ENCODE measurements at places on chromosomes 2 and 18.

- no peak for DNase-seq
Measured at GRCh38 chr18:79556829-79557585, 122.6 kb upstream of the CTDP1 start.

DNA sequence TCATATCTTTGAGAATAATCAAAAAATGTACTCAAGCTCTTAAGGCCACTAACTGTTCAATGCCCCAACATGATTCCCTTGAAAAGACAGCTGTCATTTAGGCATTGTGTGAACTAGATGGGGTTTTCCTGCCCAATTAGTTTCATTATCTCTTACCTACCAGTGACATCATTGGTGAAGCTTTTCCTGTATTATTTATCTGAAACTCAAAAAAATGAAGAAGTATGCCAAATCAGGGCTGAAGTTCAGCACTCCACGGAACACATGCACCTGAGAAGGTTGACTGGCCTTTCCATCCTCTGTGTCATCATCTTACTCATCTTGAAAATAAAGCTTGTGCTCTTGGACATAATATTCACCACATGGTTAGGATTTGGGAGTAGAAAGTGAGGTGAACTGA is 126.4 kb downstream of the TXNL1 start:
- DNase-seq, result no peak

DNA sequence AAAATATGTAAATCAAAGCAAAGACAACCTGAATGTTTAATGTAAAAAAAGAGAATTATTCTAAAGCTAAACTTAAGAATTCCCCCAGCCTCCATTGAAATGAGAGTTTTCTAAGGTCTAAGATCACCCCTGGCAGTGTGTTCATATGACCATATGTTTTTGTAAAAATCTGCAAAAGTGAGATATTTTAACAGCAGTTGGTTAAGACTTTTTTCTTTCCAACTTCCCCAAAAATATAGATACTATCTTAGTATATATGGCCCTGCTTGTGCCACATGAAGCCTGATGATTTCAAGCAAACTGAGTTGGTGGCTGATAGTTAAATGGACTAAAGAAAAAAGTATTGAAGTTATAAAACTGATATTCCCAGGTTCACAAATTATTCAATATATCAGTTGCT is 35.4 kb downstream of the ZNF804A start:
- DNase-seq, result no peak

- DNase-seq, result no peak
Measured at GRCh38 chr2:26185954-26186770, 13.3 kb downstream of the GAREM2 start.

DNA sequence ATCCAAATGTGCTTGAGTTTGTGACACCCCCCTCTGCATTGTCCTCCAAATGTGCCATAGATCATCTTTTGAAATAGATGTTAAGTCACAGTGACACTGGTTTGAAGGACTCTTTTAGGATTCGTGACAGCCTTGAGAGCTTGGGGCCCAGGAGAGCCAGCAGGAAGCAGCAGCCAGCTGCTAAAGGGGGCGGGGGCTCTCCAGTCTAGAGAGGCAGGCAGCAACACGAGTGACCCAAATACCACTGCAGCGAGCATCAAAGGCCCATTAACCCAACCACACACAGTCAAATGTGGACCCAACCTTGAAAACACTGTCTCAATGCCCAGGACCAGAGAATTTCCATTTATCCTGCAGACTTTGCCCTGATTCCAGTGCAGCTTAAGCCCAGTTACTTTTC is 75.6 kb downstream of the ZBTB7C start:
- DNase-seq, result peak; percentile 50

DNA sequence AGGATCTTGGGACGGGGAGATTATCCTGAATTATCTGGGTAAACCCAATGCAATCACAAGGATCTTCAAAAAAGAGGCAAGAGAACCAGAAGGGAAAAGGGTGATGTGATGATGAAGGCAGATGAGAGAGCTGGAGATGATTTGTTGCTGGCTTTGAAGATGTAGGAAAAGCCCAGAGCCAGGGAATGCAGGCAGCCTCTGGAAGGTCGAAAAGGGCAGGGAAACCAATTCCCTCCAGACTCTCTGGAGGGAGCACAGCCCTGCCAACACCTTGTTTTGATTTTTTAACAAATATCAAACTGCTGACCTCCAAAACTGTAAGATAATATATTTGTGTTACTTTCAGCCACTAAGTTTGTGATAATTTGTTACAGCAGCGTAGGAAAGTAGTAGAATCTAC is 48.9 kb upstream of the IL1R2 start:
- DNase-seq, result no peak

- DNase-seq, result no peak
Measured at GRCh38 chr18:24805156-24805555, 344.7 kb downstream of the HRH4 start.

GRCh38 chr2:10216677-10217488 is 85.8 kb upstream of the HPCAL1 start:
- DNase-seq, result no peak

- no peak for DNase-seq
Measured at GRCh38 chr2:11955884-11956291, 209.5 kb downstream of the LPIN1 start.

DNA sequence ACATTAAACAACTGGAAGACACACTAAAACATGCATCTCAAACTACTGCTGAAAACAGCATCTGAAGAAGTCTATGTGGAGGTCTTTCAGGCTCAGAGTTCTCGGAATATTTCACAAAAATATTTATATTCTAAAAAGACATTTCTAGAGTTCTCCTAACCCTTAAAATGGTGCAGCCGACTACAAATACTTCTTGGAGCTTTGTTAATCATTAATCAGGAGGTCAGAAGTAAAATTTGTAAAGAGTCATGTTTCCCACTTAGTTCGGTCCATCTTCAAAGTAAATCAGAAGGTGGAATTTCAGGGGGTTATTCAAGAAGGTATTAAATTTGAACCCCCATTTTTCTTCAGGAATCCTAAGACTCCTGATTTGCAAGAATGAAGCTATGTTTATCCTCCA is 72.7 kb downstream of the FAM228A start:
- DNase-seq, result no peak

DNA sequence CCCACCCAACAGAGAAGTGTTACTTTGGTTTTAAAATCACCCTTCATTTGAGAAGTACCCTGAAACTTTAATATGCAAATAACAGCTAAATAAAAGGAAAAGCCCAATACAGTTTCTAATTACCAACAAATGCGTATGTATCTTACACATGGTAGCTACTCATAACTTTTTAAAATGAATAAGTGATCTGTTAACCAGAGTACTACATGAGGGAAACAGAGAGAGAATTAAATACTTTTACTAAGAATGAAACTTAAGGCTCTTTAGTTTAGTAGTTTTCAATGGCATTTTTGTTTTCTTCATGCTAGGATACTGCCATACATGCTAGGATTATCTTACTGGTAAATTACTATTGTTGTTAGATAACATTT is 39.1 kb upstream of the NABP1 start:
- DNase-seq, result no peak

DNA sequence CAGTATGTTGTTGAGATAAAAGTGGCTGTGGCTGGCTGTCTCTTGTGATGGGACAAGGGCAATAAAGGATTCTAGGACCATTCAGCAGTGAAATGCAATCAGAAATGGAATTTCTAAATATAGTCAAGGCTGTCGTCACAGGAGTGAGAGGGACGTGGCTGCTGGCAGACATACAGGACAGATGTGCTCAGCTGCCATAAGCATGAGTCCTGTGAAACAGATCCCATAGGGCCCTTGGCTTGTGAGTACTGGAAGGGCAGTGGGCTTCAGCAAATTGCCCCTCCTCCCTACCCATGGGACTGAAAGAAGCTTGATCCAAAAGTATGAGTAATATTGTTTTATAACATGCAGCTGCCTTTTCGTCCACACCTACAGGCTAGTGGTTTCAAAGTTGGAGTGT is 4.2 kb upstream of the CNNM3 start:
- no peak for DNase-seq

DNA sequence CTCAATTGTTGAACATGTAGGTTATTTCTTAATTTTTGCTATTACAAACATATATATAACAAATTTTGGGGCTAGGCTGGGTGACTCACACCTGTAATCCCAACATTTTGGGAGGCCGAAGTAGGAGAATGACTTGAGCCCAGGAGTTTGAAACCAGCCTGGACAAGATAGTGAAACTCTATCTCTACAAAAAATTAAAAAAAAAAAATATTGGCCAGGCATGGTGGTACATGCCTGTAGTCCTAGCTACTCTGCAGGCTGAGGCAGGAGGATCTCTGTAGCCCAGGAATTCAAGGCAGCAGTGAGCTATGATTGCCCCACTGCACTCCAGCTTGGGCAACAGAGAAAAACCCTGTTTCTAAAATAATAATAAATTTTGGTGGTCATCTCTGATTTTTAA is 23.5 kb downstream of the SLC4A1AP start:
- DNase-seq, result no peak

- DNase-seq, result no peak
Measured at GRCh38 chr2:72511906-72512305, 313.9 kb downstream of the EXOC6B start.

DNA sequence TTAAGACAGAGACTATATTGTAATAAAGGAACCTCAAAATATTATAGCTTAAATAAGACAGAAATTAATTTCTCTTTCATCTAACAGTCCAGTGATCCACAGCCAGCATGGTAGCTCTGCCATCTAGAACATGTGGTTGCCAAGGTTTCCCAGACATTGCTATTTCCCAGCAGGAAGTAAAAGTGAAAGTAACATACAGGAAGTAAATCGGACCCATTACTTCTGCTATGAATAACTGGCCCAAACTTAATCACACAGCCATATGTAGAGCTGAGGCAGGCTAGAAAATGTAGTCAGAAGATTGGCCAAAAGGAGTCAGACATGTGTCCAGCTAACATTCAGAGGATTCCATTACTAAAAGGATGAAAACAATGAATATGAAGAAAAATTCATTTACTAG is 71.0 kb downstream of the NOL4 start:
- no peak for DNase-seq

DNA sequence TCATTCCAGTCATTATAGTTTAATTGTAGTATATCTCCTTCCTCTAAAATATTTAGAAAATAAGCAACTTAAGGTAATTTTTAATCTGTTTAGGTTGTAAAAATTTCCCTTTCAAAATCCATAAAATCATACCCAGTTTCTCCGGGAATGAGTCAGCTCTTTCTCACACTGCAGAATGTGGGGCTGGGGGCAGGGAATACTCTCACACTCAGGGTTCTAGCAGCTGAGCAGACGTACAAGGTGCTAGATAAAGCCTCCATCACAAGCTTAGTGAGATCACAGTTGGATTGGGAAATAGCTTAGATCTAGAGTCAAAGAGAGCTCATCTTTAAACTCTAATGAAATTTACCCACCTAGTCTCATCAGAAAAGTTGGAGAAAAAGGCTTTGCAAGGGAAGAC is 79.9 kb upstream of the FAM237A start:
- DNase-seq, result no peak

DNA sequence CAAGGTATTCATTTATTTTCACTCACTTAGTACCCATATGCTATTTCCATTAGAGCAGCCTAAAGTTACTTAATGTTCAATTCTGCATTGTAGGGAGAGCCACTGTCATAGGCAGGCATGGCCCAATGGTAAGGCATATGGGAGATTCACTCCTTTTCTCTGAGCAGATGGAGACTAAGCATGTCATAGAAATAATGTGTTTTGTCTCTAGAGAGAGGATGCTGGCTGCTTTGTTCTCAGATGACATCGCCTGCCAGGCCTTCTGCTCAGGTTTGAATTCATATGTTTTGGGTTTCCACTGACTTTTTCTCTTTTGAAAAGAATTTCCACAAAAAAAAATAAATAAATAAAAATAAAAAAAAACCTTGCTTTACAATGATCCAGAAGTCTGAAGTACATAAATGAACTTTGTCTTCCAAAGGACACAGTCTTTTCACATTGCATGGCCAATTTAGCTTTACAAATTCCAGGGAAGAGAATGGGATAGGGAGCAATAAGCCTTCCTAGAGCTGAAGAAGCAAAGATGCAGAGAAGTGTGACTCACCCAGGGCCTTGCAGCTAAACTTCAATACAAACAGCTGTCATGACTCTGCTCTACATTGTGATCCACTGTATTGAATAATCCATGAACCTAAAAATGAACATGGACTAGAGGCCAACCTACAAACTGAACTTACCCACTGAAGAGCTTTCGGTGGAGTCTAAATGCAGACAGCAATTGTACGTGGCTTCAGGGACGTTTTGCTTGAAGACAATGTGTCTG is 422.5 kb downstream of the CMPK2 start:
- DNase-seq, result no peak

- DNase-seq, result no peak
Measured at GRCh38 chr2:33141476-33141875, 194.7 kb downstream of the LTBP1 start.

- DNase-seq, result no peak
Measured at GRCh38 chr2:163246135-163246534, 407.6 kb upstream of the KCNH7 start.

DNA sequence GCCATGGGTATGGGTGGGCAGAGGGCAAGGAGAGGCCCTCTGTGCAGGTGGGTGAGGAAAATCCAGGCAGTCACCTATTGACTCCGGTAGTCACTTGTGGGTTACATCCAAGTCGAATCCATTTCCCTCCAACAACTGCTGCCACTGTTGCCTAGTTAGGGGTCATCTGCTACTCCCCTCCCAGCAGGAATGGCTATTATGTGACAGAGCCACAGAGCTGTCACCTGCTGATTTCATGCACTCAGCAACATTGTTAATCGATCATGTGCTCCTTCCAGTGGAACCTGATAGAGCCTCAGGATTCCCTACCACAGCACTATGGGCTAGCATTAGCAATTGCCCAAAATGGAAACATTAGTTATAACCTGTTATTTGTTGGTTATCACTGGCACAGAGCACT is 31.4 kb downstream of the POLR1A start:
- no peak for DNase-seq

- DNase-seq, result peak; percentile 20
Measured at GRCh38 chr2:239781454-239781853, 243.7 kb downstream of the NDUFA10 start.

GRCh38 chr2:231010201-231010730 is 14.3 kb downstream of the SPATA3 start:
- DNase-seq, result no peak

GRCh38 chr18:34729264-34729663 is 19.2 kb downstream of the DTNA start:
- DNase-seq, result no peak

GRCh38 chr2:52117299-52117698 is 1085.4 kb upstream of the NRXN1 start:
- DNase-seq, result no peak

- no peak for DNase-seq
Measured at GRCh38 chr18:22977847-22978701, 44.9 kb downstream of the RBBP8 start.

- DNase-seq, result no peak
Measured at GRCh38 chr2:100561191-100561590, 1.6 kb upstream of the PDCL3 start.

DNA sequence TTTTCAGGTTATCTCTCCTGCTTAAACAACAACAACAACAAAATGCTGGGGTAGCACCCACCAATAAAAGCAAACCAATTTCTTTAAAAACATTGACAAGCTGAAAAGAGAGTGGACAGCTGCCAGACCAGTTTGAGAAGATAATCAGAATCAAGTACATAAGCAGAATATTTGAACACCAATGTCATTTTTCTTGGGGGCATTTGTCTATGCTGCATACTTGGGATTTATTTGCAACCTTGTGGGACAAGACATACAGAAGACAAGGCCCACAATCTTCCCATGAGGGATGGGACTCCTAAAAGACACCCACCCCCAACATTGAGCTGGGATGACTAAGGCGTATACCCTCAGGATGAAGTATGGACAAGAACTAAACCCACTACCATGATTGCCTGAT is 62.2 kb upstream of the NXPH2 start:
- DNase-seq, result no peak

- no peak for DNase-seq
Measured at GRCh38 chr2:145091967-145092366, 572.0 kb upstream of the ZEB2 start.

GRCh38 chr2:124978597-124978996 is 953.5 kb downstream of the CNTNAP5 start:
- DNase-seq, result no peak
